Lung microvascular endothelial cell (primary cell): ENCODE measurements at places on chromosomes 7 and 10. TPM values are rescaled to one million over a fixed set of nuclear protein-coding genes. Genes with fewer than 3 reads are reported as not detected.

The HBP1 gene
- 131 and 174 TPM in 2 replicates for total RNA-seq

- peak; percentile 27 for DNase-seq
These were observed 130.7 kb upstream of the NAMPT start for GRCh38 chr7:106415433-106415832.

DNA sequence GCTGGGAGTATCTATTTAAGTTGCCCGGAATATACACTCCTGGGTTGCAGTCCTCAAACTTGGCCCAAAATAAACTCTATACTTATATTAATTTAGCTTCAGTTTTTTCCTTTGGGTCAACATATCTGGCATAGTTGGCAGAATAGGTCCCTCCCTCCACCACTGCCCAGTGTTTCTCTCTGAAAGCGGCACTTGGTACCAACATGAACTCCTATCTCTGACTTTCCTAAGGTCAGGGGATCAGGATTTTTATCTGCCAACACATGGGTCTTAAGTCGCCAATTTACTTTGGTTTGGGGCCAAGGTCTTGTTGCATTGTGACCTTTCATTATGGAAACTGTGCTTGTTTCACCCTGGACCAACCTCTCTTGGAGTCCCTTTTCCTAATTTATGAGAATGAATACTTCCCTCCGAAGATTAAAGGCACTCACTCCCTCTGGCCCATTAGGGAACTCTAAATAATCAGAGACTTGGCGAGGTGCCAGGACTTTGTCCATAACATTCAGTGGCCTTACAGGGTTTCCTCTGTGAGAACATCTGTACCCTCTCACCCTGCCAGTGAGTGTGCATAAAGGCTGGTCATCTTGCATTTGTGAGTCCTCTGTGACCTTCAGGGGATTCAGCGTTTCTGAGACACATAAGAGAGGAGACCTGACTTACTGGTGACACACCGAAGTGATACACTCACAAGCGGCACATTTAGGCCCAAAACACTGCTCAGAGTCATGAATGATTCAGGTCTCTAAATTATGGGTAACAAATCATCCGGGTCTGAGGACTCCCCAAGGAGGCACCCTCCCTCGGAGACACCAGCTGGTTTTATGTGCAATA, 19.7 kb upstream of the FKBP9 start:
- peak; percentile 66 for DNase-seq

DNA sequence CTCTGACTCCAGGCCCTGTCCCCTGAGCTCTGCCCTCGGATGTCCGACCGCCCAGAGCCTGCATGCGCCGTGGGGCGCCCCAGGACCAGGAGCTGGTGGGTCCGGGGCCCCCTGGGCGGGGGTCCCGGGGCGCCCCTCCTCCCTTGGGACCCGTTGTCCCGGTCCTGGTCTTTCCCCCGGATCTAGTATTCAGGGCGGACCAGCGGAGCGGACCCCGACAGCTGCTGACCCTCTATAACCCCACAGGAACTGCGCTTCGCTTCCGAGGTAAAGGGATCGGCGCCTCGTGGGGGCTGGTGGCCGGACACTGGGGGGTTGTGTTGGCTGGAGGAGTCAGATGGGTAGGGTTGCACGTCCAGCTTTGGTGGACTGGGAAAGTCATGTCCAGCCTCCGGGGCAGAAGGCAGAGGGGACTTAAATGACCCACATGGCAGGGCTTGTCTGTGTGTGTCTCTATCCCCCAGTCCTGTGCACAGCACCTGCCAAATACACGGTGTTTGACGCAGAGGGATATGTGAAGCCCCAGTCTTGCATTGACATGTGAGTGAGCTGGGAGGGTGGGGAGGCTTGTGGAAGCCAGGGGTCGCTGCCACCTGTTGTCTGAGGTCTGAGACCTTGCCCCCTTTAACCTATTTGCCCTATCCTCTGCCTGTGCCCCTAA, 520 bp downstream of the MOSPD3 start:
- DNase-seq = peak; percentile 15

- DNase-seq = no peak
These were observed 914 bp downstream of the SDHAF3 start for GRCh38 chr7:97118306-97118917.

- no peak for DNase-seq
These were observed 451.2 kb downstream of the SEMA3D start for GRCh38 chr7:84735677-84736076.

The HOXA2 gene
- total RNA-seq = 0.20 and 0.22 TPM in 2 replicates

The LIPK gene
- total RNA-seq = not detected in 2 replicates

The ITGB1 gene
- 1,017 and 1,090 TPM in 2 replicates for total RNA-seq

GRCh38 chr10:55551603-55552002, 750.6 kb upstream of the PCDH15 start:
- no peak for DNase-seq

DNA sequence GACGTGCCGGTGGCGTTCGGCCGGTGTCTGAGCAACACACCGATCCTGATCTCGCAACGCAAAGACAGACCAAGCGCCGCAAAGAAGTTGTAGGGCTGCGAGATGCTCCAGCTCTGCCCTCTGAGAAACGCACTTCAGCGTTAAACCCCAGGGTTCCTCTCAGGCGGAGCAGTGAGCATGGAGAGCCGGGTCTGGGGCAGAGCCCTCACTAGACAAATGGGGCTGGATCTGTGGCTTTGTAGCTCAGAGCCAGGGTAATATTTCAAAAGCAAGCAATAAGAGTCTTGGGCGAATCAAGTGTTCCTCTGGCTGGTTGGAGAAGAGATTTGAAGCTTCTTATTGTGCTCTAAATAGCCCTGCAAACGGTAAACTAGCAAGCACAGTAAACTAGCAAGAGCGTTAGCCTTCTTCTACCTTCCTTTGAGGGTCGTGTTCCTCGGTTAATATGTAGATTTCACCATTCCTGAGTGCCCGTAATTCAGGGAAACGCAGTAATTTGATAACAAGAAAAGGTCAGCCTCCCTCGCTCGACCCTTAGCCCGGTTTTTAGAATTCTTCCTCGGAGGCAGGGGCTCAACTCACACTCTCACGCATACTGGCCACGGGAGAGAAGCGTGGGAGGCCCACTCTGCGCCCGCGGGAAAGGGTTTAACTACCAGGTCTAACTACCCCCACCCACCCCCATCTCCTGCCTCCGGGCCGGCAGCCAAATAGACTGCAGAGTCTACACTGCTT, 6.7 kb downstream of the SKAP2 start:
- peak; percentile 74 for DNase-seq

DNA sequence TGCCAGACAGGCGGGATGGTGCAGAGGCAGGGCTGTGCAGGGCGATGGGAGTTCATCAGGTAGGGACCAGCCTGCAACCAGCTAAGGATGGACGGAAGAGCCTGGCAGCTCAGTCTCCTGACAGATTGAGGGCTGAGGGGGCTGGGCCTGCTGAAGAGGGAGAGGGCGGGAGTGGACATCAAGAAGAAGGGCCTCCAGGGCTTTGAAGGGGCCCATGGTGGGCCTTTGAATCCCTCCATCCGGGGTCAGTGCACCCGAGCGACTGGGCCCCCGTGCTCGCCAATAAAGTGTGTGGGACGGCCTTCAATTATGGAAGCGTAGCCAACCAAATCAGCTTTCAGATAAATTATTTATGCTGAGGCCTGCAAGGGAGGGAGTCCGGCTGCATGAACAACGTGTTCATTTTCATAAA, 431.2 kb downstream of the RPS24 start:
- no peak for DNase-seq

The FLNC gene
- 122 and 131 TPM in 2 replicates for total RNA-seq

GRCh38 chr7:41629711-41630111, 73.2 kb downstream of the INHBA start:
- DNase-seq = no peak

- no peak for DNase-seq
These were observed 37.7 kb upstream of the CXCL12 start for GRCh38 chr10:44422570-44423101.

DNA sequence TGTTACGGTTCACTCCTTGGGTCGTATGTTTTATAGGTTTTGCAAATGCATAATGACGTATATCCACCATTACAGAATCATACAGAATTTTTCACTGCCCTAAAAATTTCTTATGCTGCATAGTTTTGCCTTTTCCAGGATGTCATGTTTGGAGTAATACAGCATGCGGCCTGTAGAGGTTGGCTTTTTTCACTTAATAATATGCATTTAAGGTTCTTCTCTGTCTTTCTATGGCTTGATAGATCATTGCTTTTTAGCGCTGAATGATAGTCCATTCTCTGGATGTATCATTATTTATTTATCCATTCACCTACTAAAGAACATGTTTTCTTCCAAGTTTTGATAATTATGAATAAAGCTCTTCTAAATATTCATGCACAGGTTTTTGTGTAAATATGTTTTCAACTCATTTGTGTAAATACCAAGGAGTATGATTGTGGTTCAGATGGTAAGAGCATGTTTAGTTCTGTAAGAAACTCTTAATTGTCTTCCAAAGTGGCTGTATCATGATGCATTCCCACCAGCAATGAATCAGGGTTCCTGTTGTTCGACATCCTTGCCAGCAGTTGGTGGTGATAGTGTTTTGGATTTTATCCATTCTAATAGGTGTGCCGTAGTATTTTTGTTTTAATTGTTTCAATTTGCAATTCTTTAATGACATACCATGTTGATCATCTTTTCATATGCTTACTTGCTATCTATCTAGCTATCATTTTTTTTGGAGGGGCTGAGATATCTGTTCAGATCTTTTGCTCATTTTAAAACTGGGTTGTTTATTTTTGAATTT, 531.2 kb upstream of the GHITM start:
- DNase-seq = no peak

- DNase-seq = no peak
These were observed 76.7 kb upstream of the HABP2 start for GRCh38 chr10:113476191-113476590.

The HEPACAM2 gene
- total RNA-seq = under 0.01 TPM in 1 of 2 replicates, not detected in the other

GRCh38 chr10:24457661-24458318, 248.9 kb downstream of the KIAA1217 start:
- DNase-seq = no peak

The NODAL gene
- total RNA-seq = not detected in 2 replicates

GRCh38 chr7:131276190-131276589, 51.5 kb upstream of the MKLN1 start:
- no peak for DNase-seq

DNA sequence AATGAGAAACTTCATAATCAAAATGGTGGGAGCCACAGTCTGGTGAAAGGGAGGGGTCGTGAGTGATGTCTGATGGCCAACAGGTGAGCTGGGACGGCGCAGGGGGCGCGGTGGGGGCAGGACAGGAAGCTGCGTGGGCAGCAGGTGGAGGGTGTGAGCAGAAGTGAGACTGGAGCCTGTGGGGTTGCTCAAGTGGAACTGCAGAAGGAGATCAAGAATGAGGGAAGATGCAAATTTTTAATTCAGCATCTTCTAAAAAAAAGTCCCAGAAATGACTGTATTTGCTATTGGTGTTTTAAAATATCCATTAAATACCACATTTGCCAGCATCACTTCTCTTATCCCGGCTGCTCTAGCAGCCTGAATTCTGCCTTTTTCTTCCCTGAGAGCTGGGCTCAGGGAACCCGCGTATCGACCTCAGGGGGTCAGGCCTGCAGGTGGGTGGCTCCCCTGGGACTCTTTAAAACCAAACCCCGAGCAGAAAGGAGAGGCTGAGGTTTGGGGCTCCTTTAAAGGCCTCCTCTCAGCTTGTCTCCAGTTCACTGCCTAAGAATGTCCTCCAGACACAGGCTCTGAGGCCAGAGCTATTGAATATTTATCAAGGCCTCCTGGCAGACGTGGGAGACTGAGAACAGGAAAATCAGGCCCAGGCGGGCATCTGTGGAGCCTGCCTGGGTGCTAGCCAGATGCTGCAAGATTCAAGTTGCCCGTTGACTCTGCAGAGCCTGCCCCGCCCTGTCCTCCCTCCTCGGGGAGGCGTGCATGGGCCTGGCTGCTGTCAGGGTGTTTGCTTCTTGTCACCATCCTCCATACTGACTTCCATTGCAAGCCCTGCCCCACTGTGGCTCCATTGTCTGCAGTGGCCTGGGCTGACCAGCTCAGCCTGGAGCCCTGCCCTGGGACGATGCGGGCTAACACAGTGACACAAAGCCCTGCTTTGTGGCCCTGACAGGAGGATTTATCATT, 53.9 kb downstream of the SYPL1 start:
- no peak for DNase-seq

The PRKG1 gene
- total RNA-seq = 0.87 and 3.6 TPM in 2 replicates

DNA sequence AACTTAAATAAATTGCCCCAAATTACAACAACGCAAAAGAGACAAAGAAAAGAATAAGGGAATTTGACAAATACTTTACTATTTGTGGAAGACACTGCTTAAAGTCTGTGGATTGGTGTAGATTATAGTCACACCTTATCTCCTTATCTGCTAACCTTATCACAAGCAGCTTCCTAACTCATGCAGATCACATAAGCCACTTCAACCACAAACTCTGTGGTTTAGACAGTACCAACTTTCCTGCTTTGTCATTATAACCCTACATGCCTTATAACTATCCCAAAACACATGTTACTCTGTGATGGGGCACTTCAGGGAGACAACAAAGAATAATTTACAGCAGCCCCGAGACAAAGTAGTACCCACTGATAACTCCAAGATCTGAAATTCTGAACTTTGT, 41.5 kb upstream of the PPP3CB start:
- no peak for DNase-seq

The DNA2 gene
- total RNA-seq = 4.6 and 5.4 TPM in 2 replicates

GRCh38 chr7:155184923-155185322, 112.8 kb upstream of the INSIG1 start:
- no peak for DNase-seq

- DNase-seq = no peak
These were observed 285.5 kb downstream of the CCDC3 start for GRCh38 chr10:12716042-12716441.

GRCh38 chr7:44469461-44470134, 20.9 kb downstream of the NUDCD3 start:
- DNase-seq = no peak

DNA sequence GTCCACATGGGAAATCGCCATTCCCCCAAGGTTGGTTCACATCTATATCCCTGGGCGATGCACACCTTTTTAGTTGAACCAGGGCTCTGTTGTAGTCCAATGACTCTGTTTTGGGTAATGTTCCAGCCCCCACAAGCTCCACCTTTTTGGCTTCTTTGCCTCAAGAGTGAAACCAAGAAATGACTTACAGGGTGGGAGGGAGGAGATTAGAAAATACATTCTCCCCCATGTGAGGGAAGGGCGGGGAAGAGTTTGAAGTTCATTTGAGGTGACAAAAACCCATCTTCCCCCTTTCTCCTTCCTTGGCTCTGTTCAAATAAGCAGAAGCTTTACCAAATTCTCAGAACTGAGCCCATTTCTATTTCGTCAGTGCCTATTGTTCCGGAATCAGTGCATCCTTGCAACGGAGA, 82.8 kb downstream of the GATA3 start:
- no peak for DNase-seq

- no peak for DNase-seq
These were observed 60.8 kb downstream of the NPSR1 start for GRCh38 chr7:34718867-34719266.

DNA sequence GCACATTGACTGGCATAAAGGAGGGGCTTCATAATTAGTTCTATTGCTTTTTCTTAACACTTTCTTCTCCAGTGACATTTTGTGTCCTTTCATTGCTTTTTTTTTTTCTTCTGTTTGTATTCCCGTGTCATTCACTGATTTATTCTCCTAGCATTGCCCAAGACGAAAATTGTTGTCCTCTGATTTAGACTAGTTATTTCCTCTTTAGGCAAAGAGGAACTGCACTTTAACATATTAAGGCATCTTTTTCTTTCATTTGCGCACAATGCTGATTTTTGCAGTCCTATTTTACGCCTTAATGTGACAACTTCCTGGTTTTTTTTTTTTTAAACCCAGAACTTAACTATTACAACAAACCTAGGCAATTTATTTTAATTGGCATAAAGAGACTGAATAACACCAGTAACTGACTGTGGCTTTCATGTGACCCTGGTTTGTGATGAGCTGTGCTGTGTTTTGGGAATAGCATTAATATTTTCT, 39.7 kb downstream of the ARID5B start:
- no peak for DNase-seq
